Smooth muscle cell of the brain vasculature (primary cell): ENCODE measurements at places on chromosomes 7 and 10.

- no peak for DNase-seq
Observed at GRCh38 chr7:95794917-95795515, 22.7 kb downstream of the DYNC1I1 start.

DNA sequence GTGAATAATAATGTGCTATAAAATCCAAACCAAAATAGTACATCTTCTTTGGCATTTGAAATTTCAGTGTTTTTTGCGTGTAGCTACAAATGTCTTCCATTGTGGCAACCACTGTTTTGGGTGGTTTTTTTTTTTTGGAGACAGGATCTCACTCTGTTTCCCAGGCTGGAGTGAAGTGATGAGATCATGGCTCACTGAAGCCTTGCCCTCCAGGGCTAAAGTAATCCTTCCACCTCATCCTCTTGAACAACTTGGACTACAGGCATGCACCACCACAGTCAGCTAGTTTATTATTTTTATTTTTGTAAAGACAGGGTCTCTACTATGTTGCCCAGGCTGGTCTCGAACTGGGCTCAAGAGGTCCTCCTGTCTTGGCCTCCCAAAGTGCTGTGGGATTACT, 455.1 kb downstream of the AUTS2 start:
- no peak for DNase-seq

DNA sequence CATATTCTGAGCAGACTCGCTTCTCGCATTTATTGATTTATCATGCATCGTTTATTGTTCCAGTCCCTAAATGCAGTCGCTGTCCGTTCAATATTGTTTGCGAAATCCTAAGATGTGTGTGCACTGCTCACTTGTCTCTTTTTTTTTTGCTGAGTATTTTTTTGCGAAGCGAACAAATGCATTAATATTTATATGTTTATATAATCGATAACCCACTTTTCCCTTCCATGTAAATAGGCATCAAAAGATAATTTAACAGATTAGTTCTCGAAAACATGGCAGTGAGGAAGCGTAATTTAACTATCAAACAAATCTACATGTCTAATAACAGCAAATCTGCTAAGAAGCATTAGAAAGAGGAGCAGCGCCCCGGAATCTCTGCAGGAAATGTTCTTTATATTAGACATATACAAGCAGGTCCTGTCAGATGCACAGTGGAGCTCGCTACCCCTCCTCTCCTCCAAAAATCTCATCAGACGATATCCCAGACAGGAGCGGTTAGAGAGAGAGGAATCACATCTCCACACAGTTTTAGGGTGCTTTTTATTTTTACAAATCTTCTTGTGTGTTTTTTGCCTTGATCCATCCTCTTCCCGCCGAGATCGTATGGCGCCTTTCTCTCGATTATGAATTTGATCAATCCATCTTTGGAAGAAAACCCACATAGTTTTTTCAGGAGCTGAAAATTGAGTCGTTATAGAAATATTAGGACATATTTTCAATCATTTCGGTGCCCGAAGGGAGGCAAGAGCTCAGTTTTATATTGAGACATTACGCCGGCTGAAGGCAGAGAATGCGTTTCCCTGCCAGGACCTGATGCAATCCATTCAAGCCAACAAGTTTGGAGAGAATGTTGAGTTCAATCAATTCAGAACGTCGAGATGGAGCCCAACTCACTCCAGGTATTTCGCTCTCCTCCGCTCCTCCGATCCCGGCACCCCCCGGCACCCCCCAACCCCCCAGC, at the start of gene ARID5B:
Gene ARID5B, plus strand, starts transcription at position 871 of the 964 bp plus-strand sequence. Its CDS starts 11 bp downstream, at position 882.
- no peak for DNase-seq

DNA sequence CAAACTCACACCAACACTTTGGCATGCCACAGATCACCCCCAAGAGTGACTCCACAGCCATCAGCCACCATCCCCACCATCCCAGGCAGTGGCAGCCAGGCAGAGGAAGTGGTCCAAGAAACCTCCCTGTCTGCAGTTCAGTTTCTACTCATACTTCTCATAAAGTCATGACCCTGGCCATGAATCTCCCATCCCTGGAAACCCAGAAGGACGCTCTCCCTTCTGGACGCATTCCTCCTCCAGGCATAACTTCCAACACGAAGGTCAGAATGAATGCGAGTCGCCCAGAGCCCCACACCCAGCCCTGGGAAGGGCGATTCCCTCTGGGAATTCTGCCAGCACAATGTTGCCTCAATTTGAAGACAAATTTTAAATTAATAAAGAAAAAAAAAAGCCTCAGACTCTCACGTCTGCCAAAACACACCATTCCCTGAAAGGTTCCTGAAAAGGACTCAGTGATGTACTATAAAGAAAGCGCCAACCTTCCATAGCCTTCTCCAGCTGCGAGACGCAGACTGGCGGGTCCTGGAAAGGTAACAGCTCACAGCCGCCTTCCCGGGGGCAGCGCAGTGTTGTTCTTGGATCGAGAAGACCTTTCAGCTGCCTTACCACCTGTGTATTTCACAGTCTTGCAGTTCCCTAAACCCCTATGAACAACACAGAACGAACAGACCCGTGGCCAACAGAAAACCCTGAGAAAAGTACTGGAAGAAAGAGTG, 307.6 kb downstream of the FRMD4A start:
- no peak for DNase-seq

DNA sequence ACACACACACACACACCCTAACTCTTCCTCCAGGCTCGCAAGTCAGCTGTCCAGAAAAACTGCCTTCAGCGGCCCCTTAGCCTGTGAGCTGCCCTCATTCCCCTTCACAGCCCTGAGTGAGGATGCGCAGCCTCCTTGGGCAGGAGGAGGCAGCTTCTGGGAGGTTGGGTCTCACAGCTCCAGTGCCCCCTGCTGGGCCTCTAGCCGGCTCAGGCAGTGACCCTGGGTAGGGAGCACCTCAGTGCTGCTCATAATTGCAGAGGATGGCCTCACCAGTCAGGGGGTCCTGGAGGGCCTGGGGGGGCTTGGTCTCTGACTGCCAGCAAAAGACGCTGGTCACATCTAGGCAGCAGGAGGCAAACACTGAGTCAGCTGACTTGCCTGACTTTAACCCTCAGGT, 43.7 kb downstream of the ZNF273 start:
- DNase-seq: no peak

- no peak for DNase-seq
Observed at GRCh38 chr10:6143181-6143580, 54.3 kb downstream of the RBM17 start.

DNA sequence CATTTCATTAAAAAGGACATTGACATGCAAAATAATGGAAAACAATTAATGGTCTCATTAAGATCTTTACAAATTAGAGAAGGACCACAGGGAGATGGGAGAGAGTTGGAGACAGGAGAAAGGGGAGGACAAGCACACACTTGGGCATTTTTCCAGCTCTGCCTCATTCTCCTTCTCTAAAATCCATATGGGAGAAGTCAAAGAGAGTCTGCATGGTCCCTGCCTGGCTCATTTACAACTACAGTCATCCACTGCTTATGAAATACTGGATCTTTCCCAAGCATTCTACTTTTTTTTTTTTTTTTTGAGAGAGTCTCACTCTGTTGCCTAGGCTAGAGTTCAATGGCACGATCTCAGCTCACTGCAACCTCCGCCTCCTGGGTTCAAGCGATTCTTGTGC, 518.9 kb upstream of the CELF2 start:
- no peak for DNase-seq

DNA sequence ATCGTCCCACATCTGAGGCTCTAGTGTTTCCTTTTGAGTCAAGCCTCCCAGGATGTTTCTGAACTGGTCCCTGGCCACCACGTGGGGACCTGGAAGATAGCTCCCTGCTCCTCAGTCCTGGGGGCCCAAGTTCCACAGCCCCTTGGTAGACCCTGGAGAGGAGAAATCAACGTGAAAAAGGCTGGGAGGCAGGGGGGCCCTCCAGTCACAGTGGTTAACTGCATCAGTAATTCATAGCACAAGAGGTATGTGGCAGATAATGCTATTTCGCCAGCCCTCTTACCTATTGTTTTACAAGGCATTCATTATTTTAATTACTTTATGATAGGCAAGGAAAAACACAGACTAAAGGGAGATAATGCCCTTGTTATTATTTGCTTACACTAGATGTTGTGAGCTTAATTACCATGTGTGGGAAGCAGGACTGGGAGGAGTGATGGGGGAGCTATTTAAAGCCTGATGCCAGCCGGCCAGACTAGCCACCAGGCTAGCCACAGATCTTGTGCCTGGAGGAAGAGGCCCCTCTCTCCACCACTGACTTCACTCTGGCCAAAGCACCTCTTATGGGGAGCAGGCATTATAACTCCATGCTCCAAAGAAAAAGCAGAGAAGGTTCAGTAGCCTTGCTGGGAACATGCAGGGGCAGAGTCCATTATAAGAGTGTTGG, 230.7 kb downstream of the KCNMA1 start:
- DNase-seq: no peak

- DNase-seq: no peak
Observed at GRCh38 chr7:138431517-138431916, 28.5 kb upstream of the TRIM24 start.

DNA sequence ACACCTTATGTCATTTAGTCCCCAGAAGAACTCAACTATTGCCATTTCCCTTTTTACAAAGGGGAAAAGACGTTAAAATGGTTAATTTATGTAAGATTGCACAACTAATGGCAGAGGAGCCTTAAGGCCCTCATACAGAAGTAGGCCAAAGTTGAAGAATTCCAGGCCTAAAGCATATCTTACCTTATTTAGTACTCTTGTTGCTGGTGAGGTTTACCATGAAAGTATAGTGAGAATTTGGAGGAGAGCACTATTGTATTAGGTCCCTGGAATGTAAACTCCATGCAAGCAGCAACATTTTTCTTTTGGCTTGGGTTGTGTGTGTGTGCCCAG, 731 bp upstream of the CRPPA start:
- DNase-seq: no peak

GRCh38 chr7:104894726-104895521, 119.1 kb upstream of the KMT2E start:
- DNase-seq: no peak

DNA sequence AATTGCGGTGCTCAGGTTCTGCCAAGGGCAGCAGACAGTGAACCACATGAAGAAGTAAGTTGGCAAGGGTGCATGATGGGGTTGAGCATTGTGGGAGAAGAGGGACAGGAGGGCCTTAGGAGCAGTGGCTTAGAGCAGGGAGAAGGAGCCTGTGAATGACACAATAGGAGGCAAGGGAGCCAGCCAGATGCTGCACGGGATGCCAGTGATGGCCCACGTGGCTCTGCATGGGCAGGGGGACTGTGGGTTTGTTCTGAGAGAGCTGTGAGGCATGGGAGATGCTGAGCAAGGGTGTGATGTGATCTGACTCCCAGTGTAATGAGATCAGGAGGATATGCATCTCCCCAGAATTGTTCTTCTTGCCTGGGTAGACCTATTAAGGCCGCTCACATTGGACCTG, 60.9 kb downstream of the C10orf90 start:
- no peak for DNase-seq

DNA sequence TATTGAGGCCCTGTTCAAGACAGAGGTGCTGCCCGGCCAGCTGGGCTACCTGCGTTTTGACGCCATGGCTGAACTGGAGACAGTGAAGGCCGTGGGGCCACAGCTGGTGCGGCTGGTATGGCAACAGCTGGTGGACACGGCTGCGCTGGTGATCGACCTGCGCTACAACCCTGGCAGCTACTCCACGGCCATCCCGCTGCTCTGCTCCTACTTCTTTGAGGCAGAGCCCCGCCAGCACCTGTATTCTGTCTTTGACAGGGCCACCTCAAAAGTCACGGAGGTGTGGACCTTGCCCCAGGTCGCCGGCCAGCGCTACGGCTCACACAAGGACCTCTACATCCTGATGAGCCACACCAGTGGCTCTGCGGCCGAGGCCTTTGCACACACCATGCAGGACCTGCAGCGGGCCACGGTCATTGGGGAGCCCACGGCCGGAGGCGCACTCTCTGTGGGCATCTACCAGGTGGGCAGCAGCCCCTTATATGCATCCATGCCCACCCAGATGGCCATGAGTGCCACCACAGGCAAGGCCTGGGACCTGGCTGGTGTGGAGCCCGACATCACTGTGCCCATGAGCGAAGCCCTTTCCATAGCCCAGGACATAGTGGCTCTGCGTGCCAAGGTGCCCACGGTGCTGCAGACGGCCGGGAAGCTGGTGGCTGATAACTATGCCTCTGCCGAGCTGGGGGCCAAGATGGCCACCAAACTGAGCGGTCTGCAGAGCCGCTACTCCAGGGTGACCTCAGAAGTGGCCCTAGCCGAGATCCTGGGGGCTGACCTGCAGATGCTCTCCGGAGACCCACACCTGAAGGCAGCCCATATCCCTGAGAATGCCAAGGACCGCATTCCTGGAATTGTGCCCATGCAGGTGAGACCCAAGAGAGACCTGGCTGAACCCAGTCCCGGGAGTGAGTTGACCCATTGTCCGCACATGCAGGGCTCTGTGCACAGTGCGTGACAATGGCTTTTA, 2.8 kb downstream of the RBP3 start:
- no peak for DNase-seq

- DNase-seq: no peak
Observed at GRCh38 chr7:85274454-85274853, 87.6 kb upstream of the SEMA3D start.

- DNase-seq: no peak
Observed at GRCh38 chr10:124087672-124088634, 5.4 kb downstream of the CHST15 start.

DNA sequence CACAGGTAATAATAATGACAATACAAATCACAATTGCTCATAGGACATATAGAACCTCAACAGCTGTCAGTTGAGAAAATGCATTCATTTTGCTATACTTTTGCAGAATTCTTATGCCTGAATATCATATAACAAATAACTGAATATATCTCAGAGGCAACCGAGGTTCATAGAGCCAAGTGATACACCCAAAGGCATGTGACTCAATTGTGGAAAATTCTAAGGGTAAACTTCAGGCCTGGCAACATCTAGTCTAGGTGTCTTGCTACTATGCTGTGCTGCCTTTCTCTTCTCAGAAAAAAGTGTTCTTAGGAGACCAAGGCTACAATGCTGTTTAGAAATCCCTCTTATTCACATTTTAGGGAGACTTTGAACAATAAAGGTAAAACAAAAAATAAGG, 270.7 kb downstream of the BAMBI start:
- no peak for DNase-seq

- no peak for DNase-seq
Observed at GRCh38 chr10:123633636-123634035, 32.5 kb upstream of the GPR26 start.

DNA sequence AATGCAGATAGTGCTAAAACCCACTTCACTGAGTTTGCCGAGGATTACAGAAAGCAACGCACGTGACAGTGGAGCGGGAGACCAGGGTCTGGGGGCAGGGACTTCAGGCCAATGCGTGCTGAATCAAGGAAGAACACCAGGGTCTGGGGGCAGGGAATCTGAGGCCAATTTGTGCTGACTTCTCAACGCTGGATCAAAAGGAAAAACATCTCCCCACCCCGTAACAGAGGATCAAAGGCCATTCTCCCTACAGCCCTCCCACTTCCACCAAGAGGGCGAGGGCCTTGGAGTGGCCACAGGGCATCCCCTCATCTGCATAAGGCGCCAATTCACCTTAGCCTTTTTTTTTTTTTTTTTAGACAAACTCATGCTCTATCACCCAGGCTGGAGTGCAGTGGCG, 22.3 kb upstream of the BNIP3 start:
- DNase-seq: no peak

DNA sequence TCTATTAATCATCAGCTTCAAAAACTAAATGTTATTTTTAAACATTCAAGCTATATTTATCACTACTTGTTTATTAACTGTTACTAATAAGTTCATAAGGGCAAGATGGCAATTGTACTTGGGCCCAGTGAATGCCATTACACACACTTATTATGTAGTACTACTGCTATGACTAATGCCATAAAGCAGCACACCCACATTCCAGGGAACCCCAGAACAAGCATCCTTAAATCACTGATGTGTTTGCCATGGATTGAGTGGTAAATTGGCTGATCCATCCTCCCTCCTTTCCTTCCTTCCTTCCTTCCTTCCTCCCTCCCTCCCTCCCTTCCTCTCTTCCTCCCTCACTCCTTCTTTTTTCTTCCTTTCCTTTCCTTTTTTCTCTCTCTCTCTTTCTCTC, 37.4 kb upstream of the RSU1 start:
- DNase-seq: no peak
